ENCODE measurements at places on chromosomes 7 and 10.

GRCh38 chr10:71887743-71888142 lies 36.7 kb upstream of the PSAP start:
- DNase-seq = no peak

- DNase-seq = peak; percentile 43
Observed at GRCh38 chr7:8921807-8922206, 488.4 kb downstream of the NXPH1 start.

GRCh38 chr7:31478721-31479120 lies 35.2 kb upstream of the ITPRID1 start:
- no peak for DNase-seq

DNA sequence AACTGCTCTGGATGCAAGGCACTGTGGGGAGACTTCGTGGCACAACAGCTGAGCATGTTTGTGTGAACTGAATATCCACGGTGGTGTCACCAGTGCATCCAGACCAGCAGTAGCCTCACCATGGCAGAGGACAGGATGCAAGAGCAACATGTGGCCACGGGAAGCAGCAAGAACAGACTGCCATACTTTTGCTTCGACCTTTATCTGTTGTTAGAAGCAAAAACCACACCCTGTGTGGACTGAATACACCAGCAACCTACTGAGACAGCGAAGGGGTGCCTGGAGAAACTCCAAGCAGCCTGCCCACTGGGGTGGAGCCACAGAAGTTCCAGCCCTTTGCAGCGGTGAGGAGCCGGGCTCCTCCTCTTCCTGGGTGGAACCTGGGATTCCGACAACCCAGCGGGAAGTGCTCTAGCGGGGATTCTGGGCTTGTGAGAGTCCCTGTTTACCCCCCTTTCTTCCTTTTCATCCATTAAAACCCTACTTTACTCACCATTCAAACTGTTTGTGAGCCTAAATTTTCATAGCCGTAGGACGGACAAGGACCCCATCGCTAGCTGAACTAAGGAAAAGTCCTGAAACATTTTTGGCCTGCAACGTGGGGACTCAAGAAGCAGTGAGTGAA lies 584.9 kb downstream of the GRM8 start:
- peak; percentile 45 for DNase-seq

DNA sequence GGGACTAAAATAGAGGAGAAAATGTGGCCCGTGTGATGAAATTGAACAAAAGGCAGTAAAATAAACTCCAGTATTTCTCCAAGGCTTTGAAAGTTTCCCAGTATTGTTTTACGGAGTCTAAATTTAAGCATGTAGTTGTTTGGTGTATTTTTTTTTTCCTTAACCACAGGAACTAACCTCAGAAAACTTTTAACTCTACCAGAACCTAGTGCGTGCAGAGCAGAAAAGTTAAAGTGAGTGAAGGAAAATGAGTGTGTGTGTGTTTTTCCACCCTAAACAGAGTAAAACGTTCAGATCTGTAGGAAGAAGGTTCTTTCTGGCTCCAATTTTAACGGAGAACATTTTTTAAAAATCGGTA lies 812 bp downstream of the PROSER2 start:
- DNase-seq = no peak

DNA sequence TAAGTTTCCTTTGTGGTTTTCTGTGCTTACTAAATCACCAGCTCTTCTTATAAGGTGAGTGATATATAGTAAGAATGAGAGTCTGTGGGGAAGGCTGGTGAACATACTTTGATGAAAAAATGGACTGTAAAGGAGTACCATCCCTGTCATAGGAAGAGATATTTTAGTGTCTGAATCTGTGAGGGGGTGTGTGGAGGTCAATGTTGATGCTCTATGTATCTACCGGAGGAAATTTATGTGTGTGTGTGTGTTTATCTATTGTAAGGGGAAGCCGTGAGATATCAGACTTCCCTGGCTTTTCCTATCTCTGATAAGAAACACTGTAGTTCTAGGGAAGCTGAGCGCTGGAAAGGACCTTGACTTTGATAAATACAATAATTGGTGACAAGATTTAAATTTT lies 179.0 kb downstream of the PCDH15 start:
- no peak for DNase-seq

DNA sequence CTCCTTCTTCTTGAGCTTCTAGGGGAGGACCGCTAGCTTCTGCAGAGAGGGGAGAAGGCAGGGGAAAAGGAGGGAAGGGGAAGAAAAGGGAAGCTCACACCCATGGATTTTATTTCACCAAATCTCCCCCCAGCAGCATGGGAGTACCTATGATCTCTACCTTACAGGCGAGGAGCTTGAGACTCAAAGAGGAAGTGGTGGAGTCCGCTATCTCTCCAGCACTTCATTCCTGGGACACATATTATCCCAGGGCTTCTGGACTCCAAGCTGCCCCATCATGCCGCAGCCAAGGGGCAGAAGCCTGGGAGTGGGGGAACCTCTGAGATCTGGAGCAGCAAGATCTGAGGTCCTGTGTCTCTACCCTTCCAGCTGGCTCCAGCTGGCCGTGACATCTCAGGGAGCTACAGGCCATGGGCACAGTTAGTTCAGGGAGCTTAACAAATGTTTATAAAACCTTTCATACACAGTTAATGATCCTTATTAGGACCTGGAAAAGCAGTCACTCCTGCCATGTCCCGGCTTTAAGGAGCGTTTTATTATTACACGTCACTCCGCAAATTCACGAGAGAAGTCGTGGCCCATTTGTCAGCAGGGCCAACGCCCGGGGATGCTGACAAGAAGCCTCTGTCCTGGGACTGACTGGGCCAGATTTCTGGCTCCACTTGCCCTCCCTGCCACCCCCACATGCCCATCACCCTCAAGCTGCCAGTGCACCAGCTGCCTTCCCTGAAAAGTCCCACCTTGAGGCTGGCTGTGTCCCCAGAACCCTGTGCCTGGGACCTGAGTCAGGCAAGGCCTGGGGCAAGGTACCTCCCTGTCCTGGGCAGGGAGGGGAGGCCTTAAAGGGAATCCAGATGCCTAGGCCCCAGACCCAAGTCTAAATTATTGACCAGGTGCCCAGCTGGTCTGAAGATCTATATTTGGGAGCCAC lies 132.1 kb upstream of the ZMIZ1 start:
- no peak for DNase-seq

DNA sequence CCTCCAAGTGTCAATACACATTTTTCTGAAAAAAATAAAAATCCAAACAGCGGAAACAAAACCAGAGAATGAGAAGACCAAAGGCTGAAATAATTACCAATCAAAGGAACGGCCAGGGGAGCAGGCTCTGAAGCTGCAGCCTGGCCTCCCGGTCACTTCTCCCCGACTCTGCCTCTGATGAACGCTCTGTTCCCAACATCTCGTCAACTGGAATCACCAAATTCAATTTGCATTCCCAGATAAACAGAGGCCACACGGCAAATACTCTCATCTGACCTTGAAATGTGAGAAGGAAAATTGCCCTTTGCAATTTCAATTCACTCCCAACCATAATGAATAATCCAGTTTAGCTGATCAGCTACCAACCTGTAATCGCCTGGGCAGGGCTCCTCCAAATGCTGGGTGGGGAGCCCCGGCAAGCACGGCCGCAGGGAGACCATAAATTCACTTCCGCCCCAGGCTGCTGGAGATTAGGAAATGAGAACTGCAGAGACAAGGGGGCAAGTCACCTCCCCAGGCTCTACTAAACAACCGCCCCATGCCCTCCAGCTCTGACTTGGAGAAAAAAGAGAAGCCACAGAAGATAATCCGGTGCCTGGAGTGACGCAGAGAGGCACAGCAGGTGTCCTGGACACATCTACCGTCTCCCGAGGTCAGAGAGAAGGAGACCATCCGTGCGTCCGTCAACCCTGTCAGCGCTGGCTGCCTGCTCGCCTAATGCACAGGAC lies 153.2 kb downstream of the MAD1L1 start:
- peak; percentile 67 for DNase-seq

DNA sequence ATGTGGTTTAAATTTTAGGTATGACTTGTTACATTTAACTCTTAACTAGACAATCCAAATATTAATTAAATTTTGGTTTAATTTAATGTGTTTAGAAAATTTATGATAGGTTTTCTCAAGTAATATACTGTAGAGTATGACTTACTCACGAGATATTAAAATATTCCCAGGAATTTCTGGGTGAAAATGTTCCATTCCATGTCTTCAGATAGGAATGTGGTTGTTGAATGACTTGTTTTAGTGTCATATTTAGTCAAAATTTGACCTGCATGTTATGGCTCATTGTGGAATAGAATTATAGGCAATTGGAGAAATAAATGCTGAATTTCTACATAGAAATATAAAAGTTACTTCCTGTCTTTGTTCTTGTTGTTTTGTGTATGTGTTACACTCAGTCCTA lies 46.7 kb downstream of the SHOC2 start:
- DNase-seq = no peak

DNA sequence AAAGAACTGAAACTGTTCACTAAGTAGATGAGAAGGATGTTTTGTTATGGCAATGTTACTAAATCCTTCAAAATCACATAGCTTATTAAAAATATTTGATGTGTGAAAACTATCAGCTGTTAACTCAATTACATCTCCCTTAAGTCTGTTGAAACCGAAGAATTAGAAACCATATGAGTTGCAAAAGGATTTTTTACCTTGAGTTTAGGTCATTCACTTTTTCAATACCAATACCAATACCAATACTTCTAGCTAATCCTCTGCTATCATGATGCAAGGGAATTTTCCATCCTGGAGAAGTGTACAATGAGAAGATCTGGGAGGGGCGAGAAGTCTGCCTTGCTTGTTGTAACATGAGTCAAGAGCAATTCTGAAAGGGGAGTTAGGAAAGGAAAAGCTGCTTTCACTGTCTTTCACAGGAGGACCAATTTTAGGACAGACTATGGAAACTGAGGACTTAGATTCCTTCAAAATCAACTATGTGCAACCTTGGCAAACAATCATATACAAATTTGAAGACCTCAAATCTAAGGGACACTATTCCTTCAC lies 199.7 kb downstream of the IMMP2L start:
- no peak for DNase-seq

DNA sequence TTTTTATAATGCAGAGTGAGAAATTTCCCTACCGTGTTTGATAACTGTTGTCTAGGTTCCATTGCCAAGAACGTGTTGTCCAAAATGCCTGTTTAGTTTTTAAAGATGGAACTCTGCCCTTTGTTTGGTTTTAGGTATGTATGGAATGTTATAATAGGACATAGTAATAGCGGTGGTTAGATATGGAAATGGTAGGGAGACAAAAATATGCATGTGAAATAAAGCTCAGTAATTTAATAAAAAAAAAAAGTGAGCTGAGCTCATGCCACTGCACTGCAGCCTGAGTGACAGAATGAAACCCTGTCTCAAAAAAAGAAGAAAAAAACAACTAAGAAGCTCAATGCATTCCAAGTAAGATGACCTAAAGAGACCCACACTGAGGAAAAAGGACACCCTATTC lies 72.9 kb downstream of the ZNF783 start:
- DNase-seq = no peak

Measured in NCI-H146 (cell line).